Anterior cingulate cortex (tissue), 58 donors: ENCODE measurements at places on chromosomes 1 and 21.
A peak's percentile ranks its signal among the peaks of the same experiment; 100 is the strongest.

DNA sequence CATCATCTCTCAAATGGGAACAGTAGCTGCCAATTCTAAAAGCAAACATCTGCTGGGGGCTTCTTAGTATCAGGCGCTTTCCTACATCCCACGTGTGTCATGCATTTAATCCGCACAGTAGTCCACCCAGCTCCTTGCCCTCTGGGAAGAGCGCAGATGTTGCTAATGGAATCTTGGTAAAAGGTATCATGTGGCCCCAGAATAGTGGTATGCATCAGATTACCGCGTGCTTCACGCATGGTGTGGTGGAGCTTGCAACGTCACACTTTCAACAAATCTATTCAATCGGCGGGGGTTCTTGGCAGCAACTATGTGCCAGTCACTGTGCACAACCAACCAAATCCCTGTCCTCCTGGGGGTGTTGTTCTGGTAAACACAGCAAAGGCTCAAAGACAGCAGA lies 141.0 kb downstream of the HIVEP3 start:
- no peak for DNase-seq

DNA sequence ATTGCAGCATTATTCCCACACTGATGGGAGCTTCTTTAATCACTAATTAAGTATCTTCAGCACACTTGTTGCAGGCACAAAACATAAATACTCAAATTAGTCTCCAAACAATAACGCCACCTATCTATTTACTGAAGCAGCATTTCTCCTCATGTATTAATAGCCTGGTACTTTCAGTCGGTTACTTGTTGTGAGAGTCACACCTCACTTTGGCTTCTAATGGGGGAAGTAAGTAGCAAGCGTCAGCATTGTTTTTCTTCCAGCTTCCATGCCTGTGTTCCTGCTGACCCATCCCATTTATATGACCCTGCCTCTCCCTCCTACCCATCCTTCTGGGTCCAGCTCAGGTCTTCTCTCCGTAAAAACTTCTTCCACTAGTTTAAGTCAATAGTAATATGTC lies 31.9 kb upstream of the DENND1B start:
- DNase-seq = no peak

- DNase-seq = no peak
These were observed 25.0 kb downstream of the TATDN3 start for GRCh38 chr1:212816567-212817278.

- no peak for DNase-seq
These were observed 9.2 kb downstream of the IKBKE start for GRCh38 chr1:206479183-206480125.

DNA sequence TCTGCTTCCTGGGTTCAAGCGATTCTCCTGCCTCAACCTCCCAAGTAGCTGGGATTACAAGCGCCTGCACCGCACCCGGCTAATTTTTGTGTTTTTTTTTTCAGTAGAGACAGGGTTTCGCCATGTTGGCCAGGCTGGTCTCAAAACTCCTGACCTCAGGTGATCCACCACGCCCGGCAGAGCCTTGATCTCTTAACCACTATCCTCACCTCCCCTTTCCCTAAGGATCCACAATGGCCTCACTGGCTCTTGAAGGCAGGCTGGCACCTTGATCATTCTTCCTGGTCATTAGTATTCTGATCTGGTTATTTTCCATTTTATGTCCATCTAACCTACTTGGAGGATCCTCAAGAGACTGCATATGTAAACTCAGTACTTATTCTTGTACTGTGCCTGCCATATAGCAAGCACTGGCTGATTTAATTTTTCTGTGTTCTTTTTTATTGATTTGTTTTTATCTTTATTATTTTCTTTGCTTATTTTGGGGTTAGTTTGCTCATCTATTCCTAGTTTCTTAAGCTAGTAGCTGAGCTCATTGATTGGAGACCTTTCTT lies 6.3 kb downstream of the RCC1 start:
- DNase-seq = no peak

DNA sequence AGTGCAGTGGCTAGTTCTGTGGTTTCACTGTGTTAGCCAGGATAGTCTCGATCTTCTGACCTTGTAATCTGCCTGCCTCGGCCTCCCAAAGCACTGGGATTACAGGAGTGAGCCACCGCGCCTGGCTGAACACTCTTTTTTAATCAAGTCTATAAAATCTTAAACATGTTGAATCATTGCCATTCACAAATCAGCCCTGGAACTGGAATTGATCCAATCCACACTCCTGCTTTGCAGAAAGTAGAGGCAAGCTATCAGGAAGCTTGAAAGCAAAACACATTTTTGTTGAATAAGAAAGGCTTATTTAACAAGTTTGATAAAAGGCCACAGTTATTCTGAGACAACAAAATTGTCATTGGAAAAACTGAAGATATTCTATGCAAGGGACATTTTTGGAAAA lies 18.3 kb upstream of the EFHD2 start:
- DNase-seq = no peak

DNA sequence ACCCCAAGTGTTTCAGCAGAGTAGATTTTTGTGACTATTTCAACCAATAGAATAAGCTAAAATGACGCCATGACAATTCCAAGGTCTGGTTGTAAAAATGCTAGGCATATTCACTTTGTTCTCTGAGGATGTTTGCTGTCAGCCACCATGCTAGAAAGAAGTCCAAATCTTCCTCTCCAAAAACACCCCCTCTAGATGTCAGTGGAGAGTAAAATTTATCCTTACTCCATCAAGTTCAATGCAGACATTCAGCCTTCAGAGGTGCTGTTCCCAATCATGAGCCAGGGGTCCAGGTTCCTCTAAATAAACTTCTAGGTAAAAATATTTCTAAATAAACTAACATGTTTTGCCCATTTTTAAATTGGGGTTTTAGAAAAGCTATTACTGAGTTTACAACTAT lies 395.4 kb upstream of the ADAMTS5 start:
- no peak for DNase-seq

DNA sequence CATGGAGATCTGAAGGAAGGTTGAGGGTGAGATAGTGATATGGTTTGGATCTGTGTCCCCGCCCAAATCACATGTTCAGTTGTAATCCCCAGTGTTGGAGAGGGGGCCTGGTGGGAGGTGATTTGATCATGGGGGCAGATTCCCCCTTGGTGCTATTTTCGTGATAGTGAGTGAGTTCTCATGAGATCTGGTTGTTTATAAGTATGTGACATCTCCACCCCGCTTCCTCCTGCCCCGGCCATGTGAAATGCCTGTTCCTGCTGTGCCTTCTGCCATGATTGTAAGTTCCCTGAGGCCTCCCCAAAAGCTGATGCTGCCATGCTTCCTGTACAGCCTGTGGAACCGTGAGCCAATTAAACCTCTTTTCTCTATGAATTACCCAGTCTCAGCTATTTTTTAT lies 451.9 kb upstream of the VAMP3 start:
- no peak for DNase-seq

DNA sequence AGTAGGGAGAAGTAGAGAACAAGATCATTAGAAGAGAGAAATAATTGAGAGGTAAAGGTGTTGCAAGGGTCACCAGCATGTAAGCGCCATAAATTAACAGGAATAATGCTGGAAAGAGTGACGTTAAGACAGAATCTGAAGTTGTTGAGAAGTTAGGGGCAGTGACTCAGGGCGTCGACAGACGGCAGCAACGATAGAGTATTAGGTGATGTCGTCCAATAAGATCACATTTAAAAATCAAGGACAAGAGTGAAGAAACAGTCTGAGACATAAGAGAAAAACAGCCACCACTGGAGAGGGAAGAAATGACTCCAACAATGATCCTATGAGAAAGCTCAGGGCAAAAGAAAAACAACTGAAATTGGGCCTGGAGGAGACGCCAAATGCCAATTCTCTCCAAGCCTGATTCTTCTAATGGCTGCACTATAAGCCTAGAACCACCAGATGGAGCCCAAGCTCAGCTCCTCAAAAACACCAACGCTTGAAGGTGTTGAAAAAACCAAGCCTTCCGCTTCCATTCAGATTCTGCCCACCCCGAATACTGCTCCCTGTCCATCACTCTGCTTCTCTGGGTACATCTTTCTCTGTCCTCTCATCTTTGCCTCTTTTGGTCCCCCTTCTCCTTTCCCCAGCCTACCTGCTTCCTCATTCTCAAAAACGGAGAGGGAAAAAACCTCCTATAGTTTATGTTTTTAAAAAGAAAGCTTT lies 70.0 kb downstream of the LUZP1 start:
- DNase-seq = peak; percentile 58

- DNase-seq = no peak
These were observed 81.4 kb downstream of the VAV3 start for GRCh38 chr1:107883562-107883961.

DNA sequence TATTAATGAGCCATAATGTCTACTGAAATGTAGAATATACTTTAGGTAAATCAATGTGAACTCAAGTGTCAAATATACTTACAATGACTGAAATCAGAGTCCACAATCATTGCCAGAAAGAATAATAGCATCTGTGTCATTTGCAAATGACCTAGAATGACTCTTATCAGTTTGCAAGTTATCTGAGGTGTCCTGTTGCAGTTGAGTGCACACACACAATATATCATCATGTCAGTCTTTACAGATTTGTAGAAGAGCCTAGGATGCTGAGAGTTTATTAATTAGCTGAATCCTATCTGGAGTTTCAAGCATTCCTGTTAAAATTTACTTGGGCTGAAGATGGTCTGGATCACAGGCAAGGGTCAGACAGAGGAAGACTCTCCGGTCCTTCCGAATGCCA lies 324.0 kb upstream of the GREM2 start:
- DNase-seq = no peak

GRCh38 chr1:55472784-55473183 lies 257.6 kb upstream of the USP24 start:
- no peak for DNase-seq

DNA sequence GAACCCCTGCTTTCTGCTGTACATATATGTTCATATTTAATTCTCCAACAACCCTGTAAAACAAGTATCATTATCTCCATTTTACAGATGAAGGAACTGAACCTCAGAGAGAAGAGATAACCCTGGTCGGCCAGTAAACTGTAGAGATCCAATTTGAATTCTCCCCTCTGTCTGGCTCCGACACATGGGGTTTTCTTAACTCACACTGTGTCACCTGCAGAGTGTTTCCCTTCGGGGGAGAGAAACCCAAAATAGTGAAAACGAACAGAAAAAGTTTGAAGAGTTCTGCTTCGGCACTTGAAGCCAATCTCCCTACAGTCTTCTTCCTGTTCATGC lies 17.4 kb upstream of the BCAR3 start:
- DNase-seq = no peak

DNA sequence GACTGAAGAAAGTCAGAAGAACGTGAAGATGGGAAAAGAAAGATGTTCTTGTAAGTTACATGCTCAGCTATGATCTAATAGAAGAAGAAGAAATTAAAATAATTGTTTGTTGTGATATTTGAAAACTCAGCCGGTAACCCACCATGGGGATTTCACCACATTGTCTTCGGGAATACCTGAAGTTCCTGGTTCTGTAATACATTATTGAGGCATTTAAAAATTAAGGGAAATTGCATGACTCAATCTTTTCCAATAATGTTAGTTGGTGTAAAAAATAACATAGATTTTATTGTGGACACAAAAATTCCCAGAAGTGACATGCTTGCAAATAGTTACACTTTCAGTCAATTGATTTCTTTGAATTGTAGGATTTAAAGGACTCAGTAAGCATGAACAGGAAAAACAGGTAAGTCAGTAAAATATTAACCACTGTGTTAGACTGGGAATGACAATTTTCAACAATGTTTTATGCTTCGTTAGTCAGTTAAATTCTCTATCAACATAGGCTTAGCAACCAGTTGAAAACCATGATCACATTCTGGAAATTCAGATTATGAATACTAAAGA lies 745.1 kb downstream of the LTN1 start:
- no peak for DNase-seq

DNA sequence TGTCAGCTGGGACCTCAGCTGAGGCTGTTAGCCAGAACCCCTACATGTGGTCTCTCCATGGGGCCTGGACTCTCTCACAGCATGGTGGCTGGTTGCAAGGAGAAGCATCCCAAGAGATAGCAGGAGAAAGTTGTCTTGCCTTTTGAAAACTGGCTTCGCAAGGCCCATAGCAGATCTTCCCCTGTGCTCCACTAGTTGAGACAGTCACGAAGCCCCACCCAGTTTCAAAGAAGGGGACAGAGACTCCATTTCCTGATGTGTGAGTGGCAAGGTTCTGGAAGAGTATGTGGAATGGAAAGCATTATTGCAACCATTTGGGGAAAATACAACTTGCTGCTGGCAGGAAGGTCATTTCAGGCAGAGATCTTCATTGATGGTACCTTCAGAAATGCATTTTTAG lies 7.5 kb upstream of the CSRP1 start:
- no peak for DNase-seq

- DNase-seq = no peak
These were observed 56.5 kb downstream of the PTP4A2 start for GRCh38 chr1:31881688-31882000.

DNA sequence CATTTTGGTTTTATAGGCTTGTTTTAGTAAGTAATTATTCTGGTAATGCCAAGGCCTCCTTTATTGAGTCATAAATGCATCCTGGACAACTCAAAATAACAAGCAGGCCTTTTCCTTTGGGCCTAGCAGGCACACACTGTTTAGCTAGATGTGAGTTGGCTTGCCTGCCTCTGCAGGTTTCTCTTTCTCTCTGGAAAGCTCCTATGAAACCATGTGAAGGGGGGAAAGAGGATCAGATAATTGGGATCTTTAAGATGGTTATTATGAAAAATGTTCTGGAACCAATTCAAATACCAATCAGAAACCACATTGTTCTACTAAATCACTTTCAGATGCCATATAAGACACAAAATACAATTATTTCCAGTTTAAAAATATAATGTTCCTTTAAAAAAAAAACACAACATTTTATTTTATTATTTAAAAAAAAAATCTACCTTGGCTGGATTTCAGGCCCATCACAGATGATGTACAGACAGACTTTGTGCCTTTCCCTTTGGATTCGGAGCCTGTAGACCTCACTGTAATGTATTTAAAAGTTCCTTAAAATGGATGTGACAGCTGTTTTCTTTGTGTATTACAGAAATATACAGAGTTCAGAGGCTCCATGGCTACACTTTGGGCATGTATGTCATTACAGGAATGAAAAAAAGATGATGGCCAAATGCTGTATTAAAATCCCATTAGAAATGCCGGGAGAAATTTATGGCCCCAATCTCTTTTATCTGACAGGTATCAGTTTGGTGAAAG lies 80.2 kb downstream of the NTMT2 start:
- DNase-seq = no peak

- DNase-seq = no peak
These were observed 5.7 kb downstream of the TGFB2 start for GRCh38 chr1:218350801-218351266.

GRCh38 chr1:232029315-232029714 lies 402.7 kb downstream of the DISC1 start:
- DNase-seq = no peak

GRCh38 chr1:247294282-247294681 lies 37.4 kb downstream of the ZNF496 start:
- no peak for DNase-seq

- no peak for DNase-seq
These were observed 201.7 kb downstream of the TM2D1 start for GRCh38 chr1:61523229-61523628.
